NCI-H524 (cell line): ENCODE measurements at places on chromosomes 3 and 15.

DNA sequence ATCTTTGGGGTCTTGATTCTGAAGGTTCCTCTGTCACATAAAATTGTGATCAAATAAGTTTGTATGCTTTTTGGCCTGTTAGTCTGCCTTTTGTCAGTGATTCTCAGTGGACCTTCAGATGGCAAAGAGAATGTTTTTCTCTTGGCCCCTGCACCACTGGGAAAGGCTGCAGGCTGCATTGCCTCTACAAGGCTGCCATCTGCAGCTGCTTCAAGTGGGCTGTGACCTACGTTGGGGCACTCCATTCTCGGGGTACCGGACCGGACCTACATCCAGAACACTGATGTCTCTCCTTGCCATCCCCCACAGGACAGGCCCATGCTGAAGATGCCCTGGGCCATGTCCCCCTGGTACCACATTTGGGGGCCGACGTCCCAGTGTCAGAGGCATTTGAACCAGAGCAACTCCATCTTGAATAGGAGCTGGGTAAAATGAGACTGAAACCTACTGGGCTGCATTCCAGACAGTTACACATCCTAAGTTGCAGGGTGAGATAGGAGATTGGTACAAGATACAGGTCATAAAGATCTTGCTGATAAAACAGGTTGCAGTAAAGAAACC lies 37.5 kb upstream of the MFGE8 start:
- DNase-seq, result no peak

DNA sequence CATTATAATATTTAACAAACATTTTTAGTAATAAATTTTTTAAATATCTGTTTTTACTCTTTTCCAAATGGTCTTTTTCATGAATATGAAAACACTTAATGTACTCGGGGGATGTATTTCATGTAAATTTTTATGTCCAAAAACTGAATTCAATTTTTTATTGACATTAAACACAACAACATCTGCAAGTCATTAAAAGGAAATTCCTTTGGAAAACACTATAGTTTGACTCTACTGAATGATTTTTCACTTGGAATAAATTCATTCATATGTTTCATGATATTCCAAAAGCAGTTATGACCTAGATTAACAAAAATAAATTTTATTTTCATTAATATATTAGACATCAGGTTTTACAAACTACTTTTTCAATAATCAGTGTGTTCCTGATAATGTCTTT lies 239.8 kb upstream of the AGTR1 start:
- DNase-seq, result no peak

DNA sequence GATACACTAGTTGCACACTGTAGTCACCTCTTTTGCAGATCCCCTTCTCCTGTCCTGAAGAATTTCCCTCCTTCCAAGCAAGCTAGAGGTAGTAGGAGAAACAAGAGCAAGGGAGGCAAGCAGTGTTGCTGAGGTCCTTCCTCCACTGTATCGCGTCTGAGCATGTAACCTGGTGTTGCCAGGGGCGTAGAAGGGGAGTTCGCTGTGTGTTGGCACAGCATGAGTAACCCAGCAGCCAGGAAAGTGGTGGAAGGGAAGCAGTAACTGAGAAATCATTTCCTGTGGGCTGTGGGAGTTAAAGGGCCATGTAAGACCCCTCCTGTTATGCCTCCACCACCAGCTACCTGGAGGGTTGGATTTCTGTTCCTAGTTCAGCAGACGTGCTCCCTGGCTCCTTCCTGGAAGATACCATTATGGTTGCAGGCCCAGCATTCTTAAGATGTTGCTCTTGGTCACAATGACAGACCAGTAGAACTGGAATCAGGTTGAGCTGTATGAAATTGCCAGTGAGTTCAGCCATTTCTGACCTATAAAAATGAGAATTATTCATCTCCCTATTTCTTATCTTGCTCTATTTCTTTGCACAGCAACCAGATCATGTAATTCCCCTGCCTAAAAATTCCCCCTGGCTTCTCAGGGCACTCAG lies 215.3 kb upstream of the TOPAZ1 start:
- no peak for DNase-seq

GRCh38 chr3:114660124-114660523 lies 366.3 kb downstream of the TIGIT start:
- no peak for DNase-seq

DNA sequence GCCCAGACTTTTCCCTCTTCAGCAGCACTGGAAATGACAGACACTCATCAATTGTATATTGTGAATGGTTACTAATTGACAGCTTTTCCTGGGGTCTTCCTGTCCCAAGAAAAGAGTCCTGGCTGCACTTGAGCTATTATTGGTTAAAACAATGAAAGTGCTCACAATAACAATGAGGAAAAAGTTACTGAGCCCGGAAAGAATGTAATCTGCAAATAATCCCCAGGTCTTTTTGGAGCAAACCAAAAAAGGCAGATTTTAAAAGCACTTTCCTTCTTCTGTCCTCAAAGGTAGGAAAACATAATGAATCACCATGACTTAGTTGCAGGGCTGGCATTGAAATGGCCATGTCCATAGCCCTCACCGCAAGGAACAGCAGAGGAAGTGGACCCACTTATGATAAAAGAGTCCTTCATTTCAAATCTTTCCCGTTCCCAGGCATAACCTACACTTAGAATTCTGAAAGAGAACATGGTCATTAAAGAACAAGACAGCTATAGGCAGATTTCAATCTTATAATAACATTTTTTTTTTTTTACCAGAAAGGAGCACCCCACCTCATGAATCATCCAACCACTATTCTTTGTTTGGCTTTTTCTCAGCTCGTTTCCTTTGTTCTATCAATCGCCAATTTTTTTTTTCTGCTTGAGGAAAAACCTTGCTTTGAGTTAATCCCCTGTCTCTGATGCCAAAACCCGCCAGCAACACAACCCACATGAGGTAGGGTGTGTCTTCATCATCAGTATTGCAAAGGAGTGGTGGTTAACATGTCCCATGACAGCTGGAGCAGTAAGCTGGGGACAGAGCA lies 35.5 kb upstream of the ATP1B3 start:
- DNase-seq, result no peak

GRCh38 chr3:136634821-136635220 lies 117.4 kb downstream of the STAG1 start:
- no peak for DNase-seq

- DNase-seq, result peak; percentile 68
Observed at GRCh38 chr3:30691249-30691880, 85.0 kb downstream of the TGFBR2 start.

GRCh38 chr15:101358895-101359294 lies 63.8 kb upstream of the SNRPA1 start:
- no peak for DNase-seq

DNA sequence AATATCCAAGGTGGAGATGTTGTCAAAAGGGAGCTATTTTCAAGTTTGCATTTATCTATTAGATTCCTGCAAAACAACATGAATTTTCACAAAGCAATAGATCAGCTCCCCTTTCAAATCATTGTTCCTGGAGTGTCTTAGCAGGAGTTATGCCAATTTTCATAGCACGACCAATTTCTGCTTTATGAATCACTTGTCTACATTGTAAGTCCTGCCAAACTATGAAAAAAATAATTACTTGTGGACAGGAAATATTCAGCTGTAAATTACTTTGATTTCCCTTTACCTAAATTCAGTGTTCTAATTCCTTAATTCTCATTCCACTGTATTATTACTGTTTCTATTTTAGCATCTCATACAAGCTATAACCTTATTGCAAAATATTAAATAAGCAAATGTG lies 1289.6 kb downstream of the NSUN3 start:
- DNase-seq, result no peak

DNA sequence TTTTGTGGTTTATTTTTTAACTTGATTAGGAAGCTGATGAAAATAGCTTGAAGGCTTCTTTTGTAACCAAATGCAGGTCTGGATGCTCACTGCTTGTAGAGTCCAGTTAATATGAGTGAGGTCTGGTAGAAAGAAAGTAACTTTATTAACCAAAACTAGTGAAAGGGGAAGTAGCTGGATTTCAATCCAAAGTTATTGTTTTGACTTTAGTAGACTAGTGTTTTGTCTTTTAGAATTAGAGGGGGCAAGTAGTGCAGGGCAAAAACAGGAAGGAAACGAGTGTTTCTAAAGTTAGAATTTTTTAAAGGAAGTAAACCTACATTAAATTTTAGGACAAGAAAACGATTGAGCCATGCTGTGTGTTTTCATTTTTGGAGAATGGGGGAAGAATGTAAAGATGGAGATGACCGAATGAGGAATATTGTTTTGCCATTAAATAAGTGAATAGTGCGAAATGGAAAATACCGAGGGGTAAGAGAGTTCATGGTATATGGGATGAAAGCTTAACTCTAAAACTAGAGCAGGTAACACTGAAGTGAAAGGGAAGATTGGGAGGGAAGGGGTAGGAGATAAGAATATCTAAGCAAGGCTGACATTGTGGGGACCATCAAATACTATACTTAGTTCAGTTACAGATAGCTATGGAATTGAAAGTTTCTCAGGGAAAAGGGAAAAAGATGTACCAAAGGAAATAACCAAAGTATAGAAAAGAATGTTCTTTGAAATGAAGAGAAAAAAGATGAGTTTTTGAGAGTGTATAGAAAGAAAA lies 40.0 kb downstream of the USP3 start:
- no peak for DNase-seq

- DNase-seq, result no peak
Observed at GRCh38 chr3:170997961-170998913, 28.3 kb downstream of the SLC2A2 start.
